ENCODE measurements at places on chromosomes 13 and 19.

- DNase-seq: no peak
Observed at GRCh38 chr19:55579766-55580621, 654 bp downstream of the ZNF579 start.

DNA sequence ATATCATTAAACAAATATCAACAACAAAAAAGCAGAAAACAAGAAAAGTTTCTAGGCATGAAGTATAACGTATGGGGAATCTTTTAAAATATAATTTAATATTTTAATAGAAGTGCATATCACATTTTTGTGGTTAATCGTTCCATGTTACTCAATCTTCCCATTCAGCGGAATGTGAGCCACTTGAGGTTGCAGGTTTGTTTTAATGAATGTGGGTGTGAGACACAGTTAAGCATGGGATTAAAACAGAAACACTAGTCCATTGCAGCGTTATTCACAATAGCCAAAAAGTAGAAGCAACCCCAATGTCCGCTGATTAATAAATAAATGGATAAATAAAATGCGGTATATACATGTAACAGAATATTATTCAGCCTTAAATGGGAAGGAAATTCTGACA is 146.0 kb downstream of the NDFIP2 start:
- no peak for DNase-seq

- DNase-seq: no peak
Observed at GRCh38 chr13:45828256-45828968, 23.1 kb downstream of the SIAH3 start.

DNA sequence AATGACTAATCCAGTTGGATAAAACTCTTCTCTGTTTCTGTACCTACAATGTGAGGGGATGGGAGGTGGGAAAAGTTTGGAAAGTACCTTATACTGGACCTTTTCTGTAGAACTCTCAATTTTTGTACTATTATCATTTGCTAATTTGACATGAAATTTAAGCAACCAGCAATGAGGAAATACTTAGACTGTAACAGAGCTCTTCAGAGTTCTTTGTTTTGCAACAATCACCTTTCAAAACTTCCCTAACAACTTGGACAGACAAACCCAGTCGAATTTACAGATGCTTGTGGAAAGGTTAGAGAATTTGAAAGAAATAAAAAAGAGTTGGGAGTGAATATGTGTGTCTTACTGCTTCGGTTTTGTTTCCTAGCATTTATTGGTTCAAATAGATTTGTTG is 16.8 kb downstream of the KBTBD7 start:
- DNase-seq: no peak

GRCh38 chr13:99855526-99856420 is 115.8 kb downstream of the ZIC5 start:
- no peak for DNase-seq

DNA sequence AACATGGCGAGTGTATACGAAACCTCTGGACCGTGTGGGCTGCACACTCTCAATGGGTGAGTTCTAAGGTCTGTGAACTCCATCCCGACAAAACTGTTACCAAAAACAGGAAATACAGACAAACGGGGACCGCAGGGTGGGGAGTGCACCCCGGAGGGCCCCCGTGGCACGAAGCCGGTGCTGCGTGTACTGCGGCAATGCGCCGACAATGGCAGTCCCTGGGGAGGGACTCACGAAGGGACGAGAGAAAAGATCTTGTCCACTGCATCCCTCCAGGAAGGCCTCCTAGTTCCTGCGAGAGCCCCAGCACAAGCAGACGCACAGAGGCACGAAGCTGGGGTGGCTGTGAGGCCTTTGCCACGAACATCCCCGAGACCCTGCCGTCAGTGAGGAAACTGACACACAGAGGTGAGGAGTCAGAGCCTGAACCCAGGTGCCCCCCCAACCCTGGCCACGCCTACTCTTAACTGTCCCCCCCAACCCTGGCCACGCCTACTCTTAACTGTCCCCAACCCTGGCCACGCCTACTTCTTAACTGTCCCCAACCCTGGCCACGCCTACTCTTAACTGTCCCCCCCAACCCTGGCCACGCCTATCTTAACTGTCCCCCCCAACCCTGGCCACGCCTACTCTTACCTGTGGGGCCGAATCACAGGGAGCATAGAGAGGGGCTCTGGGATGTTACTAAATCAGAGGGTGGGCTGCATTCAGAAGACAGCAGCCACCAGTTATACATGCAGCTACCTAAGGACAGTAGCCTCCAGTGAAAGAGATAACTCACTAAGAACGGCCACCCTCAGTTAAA is 4.2 kb downstream of the MED16 start:
- DNase-seq: no peak

DNA sequence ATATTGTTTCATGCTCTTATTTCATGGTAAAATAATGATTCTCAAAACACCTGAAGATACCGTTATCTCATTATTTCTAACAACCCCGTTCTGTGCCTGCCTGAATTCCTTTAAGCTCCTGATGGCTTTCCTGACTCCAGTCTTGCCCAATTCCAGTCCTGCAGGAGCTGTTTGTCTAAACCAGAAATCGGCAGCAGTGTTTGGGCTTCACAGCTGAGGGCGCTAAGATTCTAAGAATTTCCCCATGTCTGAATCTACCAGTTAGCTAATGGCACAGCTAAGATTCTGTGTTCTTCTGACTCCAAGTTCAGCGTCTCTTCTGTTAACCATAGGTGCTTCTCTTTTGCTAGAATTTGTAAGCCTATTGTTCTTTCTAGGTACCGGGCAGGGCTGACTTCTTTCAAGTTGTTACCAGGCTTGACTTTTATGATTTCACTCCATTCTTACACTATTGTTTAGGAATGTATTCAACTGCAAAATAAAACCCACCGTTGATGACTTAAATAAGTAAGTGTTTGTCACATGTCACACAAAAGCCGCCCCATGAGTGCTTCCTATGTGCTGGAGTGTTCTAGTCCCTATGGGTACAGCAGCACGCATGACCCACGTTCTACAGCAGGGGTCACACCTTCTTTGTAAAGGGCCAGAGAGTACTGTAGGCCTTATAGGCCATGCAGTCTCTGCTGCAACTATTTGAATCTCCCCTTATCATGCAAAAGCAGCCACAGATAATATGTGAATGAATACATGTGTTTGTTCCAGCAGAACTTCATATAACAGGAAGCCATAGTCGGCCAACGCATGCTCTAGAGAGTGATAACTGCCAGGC is 168.3 kb upstream of the RNF113B start:
- no peak for DNase-seq

DNA sequence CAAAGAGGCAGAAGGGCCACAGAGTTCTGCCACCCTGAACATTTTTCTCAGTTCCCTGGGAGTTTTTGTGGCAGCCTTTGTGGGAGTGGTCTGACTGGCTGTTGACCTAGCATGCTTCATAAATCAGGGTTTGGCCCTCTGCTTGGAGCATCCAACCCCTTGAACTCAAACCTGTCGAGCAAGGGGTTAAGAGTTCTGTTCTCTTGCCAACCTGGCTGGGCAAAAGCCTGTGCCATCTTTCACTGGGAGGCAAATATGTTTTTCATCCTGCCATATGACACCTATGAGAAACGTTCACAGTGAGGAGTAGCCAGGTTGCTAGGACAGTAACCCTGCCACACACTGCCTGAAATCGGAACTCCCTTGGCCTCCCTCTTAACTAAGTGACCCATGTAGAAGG is 7.7 kb upstream of the TEX26 start:
- DNase-seq: no peak

GRCh38 chr13:27927444-27928352 is 7.9 kb downstream of the PDX1 start:
- DNase-seq: no peak

- DNase-seq: no peak
Observed at GRCh38 chr19:51509823-51510660, 8.4 kb upstream of the SIGLEC12 start.

- DNase-seq: no peak
Observed at GRCh38 chr13:79540504-79540903, 59.5 kb downstream of the NDFIP2 start.

DNA sequence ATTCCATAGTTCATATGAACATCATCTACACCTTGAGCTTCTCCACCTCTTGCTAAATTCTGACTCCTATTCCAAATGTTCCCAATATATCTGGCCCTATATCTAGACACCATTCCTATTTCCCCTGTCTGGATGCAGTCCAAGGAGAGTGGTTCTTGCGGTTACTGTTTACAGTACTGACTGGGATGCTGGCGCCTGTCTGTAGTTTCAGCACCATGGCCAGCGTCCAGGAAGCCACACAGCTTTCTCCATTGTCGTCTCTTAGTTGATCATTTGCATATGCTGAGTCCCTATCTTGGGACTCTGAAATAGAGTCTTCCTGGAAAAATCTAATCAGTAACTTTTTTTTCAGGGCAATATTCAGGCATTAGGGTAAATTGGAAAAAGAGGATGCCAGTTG is 14.9 kb downstream of the LAIR2 start:
- peak; percentile 22 for DNase-seq

DNA sequence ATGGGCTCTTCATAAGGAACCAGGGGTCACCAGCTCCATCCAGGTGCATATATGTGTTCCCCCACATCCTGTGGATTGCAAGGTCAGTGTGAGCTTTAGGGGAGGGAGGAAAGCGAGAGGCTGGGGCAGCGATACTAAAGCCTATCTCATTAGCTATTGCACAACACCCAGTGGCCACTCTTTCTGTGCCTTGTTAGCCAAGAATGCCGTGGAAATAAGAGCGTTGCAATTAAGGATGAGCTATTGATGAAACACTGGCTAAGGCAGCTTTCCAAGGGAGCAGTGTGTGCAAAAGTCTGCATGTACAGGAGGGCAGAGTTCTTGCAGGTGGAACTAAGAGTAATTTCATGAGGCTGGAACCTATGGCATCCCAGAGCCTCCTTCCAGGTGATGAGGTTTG is 17.6 kb downstream of the TNFSF11 start:
- no peak for DNase-seq

DNA sequence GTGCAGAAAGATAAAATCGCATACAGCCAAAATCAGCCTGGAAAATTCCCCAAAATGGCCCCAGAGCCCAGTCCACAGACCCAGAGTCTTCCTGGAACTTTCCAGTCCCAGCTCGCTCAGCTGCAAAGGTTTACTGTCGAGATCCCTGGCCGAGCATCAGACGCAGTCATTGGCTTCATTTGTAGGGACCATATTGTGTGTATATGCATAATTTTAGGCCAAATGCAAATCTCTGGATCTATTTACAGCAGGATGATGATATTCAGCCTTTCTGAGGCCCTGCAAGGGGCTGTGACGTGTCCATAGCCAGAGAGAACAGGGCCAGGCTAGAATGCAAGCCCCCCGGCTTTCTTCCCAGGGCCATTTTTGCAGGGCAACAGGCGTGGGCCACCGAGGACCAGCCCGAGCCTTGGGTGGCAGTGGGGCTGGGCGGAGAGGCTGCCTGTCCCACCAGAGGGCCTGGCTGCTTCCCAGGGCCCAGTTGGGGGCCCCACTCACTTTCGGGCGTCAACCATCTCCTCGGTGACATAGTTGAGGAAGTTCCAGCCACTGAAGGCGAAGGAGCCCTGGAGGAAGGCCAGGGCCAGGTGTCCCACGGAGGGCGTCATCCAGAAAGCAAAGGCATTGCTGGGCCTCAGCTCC is 13.7 kb downstream of the SLC7A10 start:
- no peak for DNase-seq

GRCh38 chr13:74743992-74744391 is 609.8 kb upstream of the KLF12 start:
- DNase-seq: no peak

DNA sequence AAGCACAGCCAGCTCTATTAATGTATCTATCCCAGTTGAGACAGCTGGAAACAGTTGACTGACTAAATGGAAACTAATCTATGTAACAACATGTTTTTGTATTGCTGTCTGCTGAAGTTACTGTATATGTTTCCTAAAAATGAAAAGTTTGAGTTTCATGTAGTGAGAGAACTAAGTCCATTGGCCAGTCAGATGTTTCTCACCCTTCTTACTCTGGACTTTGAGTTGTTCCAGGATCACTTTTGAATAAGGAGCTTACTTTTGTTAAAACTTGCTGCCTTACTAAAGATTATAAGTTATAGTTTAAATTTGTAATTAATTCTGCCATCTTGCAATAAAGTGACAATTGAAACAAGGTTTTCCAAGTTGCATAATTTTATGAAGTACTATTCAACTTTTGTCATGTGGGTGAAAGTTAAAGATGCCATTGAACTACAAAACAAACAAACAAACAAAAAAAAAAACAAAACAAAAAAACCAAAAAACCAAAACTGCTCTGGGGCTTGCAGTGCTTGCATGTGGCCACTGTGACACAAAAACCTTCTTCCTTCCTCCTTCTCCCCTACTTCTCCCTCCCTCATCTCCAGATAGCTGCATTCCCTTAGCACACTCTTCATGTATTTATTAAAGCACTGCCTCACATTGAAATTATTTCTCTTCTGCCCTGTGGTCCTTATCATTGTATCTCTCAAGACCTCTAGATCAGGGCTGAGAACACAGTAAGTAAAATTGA is 15.3 kb downstream of the WDFY2 start:
- DNase-seq: no peak

- DNase-seq: no peak
Observed at GRCh38 chr13:50829896-50830295, 13.6 kb downstream of the DLEU7 start.

DNA sequence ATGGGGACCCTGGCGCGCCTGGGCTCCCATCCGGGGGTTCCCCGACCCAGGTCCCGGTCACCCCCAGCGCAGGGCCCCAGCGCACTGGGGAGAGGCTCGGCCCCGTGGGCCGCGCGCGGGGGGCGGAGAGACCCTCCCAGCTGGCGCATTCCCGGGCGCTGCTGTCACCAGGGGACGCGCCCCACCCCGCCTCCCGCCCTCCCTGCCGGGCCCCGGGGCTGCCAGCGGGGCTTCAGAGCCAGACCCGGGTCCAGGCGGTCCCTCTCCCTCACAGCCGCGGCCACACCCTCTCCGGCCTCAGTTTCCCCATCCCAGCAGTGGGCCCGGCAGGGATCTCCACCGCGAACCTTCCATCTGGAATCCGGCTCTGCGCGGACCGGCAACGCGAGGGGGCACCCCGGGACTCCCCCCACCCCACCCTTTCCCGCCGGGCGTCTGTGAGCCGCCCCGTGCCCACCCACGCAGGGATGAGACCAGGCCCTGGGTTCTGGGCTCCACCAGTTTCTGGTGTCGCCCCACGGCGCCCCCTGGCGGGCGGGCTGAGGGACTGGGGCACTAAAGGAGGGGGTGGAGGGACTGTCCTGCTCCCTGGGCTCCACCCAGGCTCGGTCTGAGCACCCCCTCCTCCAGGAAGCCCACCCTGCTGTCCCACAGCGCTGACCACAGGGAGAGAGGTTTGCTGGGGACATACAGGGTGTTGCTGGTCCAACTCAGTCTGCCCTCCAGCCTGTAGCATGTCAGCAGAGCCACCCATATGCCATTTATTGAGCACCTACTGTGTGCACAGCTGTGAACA is 878 bp upstream of the ADAMTSL5 start:
- DNase-seq: peak; percentile 51

DNA sequence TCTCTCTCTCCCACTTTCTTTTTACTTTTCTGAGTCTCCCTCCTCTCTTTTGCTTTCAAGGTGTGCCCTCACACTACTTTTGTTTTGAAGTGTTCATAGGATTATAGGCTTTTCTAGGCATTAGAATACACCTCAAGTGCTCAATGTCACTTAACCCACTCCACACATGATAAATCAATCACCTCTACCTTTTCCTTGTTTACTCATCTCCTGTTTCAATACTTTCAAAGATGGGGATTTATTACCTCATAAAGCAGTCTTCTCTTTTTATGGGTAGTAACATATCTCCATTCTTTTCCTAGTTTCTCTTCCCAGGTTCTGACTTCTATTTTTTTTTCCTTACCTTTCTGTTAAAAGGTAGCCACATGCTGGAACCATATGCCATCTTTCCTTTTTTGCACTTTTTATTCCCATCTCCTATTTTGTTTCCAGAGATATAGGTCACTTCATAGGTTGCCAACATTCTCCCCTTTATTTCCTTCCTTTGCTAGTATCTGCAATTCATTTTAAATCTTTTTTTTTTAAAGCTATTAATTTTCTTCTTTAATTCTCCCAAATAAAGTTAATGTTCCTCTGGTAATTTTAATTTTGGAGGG is 137.6 kb upstream of the SLC10A2 start:
- DNase-seq: no peak

Data from stimulated activated CD4-positive, alpha-beta T cell treated with anti-CD3 and anti-CD28 coated beads, Interleukin-15, amount 100 ng/mL, for 48 hours (primary cell).